Stimulated activated CD4-positive, alpha-beta T cell treated with anti-CD3 and anti-CD28 coated beads, Interleukin-12 subunit alpha, Interleukin-12 subunit beta, amount 100 ng/mL, for 24 hours (primary cell): ENCODE measurements at places on chromosomes 7 and 10.
A peak's percentile ranks its signal among the peaks of the same experiment; 100 is the strongest.

DNA sequence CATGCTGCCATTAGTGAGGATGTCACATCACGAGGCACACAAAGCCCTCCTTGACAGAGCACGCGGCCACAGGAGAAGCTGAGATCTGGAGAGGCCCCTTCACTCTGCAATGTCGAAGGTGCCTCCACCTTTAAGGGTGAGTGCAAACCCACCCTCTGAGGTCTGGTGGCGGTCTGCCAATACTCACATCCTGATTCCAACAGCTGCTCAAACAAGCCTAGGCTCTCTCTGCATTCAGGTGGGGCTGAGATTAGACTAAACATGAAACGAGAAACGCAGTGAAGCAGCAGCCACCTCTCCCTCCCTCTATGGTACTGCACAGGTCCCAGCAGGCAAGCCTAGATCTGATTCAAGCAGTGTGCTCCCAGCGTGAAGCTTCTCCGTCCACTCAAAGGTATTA, 151.8 kb downstream of the TCERG1L start:
- DNase-seq, result no peak

DNA sequence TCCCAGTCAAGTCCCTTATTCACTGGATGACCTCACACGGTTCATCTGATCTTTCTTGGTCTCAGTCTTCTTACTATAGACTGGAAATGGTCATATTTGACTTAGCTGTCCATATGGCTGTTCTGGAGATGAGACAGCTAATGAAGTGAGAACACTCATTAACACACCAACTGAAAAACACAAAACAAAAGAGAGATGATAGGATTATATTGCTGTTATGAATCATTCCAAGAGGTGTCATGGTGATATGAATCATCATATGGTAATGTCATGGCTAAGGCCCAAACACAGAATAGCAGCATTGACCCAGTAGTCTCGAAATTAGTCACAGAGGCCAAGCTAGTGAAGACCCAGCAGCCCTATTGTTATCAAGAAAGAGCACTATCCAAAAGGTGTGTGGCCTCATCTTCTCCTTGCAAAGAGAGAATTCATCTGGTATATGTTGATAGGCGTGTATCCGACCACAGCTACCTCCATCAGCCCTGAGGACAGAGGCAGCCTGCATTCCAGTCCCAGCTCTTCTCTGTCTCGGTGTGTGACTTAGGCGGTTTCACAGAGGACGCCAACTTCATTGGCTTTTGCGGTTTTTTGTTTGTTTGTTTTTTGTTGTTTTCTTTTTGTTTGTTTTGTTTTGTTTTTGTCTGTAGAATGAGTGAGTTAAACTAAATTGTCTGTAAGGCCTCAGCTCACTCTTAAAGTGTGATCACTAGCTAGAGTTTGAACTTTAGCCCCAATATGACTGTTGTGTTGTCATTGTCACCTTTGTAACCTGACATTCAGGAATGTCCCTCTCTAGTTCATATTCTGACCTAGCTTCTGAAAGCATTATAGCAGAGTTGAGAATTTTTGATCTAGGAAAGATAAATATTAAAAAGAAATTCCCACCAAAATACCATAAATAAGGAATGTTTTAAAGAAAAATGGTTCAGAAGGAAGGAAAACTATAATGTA, 97.4 kb upstream of the PDCD4 start:
- DNase-seq, result peak; percentile 12

DNA sequence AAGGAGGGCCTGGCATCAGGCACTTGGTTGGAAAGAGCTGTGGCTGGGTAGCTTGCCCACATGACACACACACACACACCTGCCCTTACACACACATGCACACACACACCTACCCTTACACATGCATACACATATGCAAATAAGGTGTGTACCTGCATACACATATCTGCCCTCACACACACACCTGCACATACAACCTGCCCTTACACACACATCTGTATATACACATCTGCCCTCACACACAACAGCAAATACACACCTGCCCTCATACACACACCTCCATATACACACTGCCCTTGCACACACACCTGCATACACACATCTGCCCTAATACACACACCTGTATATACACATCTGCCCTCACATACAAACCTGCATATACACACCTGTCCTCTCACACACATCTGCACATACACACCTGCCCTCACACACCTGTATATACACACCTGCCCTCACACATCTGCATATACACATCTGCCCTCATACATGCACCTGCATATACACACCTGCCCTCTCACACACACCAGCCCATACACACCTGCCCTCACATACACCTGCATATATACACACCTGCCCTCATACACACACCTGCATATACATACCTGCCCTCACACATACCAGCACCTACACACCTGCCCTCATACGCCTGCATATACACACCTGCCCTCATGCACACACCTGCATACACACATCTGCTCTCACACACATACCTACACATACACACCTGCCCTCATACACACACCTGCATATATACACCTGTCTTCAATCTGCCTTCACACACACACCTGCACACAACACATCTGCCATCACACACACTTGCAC, 82.9 kb downstream of the GRID1 start:
- DNase-seq, result no peak

DNA sequence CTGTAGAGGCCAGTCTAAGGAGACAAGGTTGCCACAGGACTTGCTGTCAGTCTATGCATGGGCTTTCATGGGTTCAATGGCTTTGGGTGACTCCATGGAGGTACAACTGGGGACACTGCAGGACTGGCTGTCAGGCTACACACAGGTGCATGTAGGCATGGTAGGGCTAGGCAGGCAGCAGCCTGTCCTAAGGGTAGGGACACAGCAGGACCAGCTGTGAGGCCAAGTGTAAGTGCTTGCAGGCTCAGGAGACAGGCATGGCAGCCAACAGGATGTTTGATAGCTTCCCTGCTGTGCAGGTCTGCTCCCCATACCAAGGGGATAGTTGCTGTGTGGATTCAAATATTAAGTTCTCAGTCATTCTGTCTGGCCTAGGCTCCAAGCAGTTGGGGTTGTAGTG, 181.0 kb upstream of the NPY start:
- DNase-seq, result no peak

DNA sequence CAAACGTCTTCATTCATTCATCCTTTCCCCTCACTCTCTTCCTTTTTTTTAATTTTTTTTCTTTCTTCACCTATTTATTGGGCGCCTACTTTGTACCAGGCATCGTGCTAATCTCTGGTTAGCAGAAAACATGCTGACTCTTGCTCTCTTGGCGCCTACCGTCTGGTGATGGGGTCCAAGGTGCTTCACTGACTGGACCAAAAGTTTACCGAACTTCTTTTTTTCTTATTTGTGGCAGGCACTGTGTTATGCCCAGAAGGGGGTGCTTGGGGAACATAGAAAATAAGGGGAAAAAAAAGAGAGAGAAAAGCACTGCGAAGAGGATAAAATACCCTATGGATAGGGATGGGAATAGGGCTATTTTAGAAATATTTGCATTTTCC, 505 bp upstream of the FAM204A start:
- DNase-seq, result no peak

DNA sequence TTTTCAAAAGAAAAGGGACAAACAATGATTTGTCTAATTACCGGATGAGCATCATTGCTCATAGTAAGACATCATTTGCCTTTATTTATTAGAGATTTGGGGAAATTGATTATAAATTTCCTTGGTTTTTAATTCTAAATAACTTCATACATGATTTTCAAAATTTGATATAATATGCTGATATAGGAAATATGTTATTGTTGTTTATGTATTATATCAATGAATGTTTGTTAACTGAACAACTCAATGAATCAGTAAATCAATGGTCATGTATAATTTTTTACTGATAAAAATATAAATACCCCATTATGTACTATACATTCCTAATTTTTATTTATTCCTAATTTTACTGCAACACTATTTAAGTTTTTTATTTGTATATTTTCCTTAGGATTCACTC, 257.3 kb downstream of the TSPAN12 start:
- DNase-seq, result no peak

- DNase-seq, result no peak
These were observed 9.8 kb downstream of the NOD1 start for GRCh38 chr7:30468791-30469190.

- no peak for DNase-seq
These were observed 274.4 kb downstream of the THSD7A start for GRCh38 chr7:11557627-11558026.

- DNase-seq, result no peak
These were observed 229.2 kb downstream of the TCF7L2 start for GRCh38 chr10:113179265-113179664.

DNA sequence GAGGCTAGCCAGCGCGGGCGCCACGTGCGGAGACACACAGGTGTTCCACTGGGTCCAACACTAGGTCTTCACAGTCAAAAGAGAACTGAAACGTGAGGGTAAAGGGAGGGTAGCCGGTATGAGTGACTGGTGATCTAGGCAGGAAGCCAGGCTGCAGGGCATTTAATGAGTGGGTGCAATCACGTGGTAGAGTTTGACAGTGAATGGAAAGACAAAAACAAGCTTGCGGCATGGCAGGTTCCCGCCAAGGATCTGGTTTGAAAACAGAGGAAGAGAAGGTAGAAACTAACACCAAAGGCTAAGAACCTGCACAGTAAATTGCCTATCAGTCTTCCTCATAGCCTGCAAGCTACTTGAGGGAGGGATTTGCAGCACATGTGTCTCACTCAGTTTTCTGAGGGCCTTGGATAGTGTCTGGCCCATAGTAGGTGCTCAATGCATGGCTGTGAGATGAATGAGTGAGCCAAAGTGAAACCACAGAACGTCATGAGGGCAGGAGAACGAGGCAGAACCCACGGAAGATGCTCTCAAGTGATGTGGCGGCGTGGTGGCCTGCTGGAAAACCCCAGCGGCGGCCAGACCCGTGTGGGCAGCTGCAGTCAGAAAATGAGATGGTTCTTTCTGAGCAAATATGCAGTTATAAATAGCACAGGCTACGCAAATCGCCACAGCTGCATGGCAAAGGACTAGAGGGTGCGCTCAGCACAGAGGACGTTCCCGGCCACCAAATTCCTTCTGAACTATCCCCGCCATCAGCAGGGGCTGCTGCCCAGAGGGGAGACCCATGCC, 183.6 kb upstream of the NFE2L3 start:
- no peak for DNase-seq

GRCh38 chr10:91046869-91047268, 126.0 kb upstream of the ANKRD1 start:
- no peak for DNase-seq

DNA sequence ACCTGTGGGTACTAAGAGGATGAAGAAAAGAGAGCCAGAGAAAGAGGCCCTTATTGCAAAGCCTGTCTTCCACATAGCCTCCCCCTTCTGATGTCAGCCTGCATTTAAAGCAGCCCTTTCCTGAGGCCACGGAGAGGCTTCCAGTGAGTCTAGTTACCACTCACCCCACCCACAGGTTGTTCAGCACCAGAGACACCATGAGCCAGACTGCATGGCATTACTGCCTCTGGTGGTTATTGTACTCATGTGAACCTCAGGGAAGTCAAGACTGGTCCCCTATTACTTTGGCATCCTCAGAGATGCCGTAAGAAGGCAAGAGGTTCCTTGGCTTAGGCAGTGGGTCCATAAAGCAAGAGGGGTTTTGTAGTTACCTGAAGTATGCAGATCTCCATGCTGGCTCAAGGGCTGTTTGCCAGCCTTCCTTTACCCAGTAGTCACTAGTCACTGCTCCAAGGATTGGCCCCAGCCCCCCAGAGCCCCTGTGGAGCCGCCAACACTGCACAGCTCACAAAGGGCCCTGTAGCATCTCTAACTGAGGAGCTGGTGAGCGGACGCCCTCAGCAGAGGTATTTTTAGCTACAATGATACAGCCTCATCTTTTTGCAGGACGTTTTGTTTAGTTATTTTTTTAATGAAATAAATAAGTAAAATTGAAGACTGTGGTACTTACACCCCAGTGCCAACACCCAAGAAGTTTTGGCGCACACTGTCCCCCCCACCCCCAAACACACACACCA, 20.7 kb downstream of the LRRC4 start:
- no peak for DNase-seq

- no peak for DNase-seq
These were observed 188.2 kb downstream of the PTPN20 start for GRCh38 chr10:47099474-47099873.

DNA sequence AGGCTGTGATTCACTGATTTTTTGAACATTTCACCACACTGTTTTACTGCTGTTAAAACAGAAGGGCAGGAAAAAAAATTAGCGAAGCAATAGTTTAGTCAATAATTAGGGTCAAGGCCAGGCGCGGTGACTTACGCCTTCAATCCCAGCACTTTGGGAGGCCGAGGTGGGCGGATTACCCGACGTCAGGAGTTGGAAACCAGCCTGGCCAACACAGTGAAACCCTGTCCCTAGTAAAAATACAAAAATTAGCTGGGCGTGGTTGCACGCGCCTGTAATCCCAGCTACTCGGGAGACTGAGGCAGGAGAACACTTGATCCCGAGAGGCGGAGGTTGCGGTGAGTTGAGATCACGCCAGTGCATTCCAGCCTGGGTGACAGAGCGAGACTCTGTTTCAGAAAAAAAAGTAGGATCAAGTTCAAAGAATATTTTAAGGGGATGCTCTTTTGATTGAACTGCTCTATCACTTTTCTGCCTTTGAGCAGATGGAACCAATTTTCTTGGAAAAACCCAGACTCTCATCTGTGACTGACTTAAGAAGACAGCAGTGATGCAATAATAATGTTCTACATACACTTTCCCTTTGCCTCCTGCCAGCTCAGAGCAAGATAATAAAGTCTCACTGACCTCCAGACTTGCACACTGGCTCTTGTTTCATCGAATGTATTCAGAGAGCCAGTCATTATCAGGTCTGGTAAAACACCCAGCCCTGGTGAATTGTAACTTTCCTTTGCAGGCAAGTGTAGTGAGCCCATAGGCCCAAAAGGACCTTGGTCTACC, 1.6 kb upstream of the PPA1 start:
- DNase-seq, result no peak

DNA sequence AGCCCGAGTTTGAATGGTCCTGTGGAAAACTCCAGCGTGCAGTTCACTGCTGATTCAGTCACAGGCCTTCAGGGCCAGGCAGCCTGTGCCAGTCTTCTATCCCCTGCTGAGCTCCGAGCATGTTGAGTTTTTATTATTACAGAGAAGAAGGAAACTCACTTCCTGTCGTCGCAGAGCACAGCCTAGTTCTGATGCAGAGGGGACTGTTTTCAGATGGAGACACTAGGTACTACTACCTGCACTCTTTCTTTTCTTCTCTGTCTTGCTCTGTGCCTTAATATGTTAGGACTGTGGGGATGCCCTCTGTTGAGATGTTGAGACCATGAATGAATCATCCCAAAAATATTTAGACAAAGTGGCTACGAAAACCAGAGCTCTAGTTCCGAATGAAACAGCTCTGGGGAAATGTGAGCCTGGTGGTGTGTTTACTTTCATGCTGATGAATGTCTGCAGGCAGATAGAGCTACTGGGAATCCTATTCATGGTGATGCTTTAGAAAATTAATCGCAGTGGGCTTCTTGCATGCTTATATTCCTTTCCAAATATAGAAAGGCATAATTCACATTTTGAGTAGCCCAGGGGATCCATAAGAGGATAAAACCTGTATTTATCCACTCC, 29.6 kb downstream of the CASP7 start:
- no peak for DNase-seq

DNA sequence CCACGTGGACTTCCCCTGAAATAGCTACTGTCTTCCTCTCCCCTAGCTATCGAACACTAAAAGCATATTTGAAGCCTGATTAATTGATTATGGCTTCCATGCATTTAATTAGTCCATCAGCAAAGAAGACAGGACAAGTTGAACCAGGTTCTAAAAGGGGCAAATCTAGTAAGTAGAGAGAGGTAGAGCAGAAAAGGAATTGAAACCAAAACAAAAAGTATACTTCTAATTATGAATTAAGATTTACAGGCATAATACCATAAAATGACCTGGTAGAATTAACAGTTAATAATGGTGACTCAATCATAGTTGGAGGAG, 393 bp upstream of the DNAJC1 start:
- no peak for DNase-seq

- no peak for DNase-seq
These were observed 65.8 kb downstream of the RAB18 start for GRCh38 chr10:27569946-27570345.
